ENCODE measurements at places on chromosomes 5 and 9. TPM values are rescaled to one million over a fixed set of nuclear protein-coding genes. Genes with fewer than 3 reads are reported as not detected.

GRCh38 chr9:86349271-86349670, 4.9 kb downstream of the TUT7 start:
- no peaks in the 10 kb centered on the region for H3K27me3 ChIP-seq
- H3K4me3 ChIP-seq = no peak overlapping the region
- no peak overlapping the region for H3K27ac ChIP-seq
- H3K4me1 ChIP-seq = peaks cover 15% of the 10 kb centered on the region
- no peak for DNase-seq

DNA sequence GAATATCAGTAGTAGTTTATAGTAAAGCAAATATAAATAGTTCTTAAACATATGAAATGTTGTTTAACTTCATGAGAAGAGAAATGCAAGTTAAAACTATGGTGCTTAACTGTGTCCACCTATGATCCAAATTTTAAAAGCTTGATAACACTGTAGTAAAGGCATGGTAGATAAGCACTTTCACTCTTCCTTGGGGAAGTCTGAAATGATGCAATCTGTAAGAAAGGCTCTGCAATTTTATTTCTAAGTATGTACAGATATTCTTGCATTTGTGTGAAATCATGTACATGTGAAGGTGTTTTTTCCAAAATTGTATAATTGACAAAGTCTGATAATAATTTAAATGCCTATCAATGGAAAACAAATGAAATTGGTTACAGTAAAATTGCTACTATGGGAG, 66.9 kb downstream of the SYK start:
- no peak overlapping the region for H3K27ac ChIP-seq
- no peak for DNase-seq
- no peak overlapping the region for H3K4me3 ChIP-seq
- H3K36me3 ChIP-seq = no peaks in the 10 kb centered on the region
- H3K4me1 ChIP-seq = no peaks in the 10 kb centered on the region
- no peaks in the 10 kb centered on the region for H3K27me3 ChIP-seq

Gene SPINK13
- total RNA-seq = not detected

- no peaks in the 10 kb centered on the region for H3K4me1 ChIP-seq
- no peak overlapping the region for H3K4me3 ChIP-seq
- no peak overlapping the region for H3K27ac ChIP-seq
Measured at GRCh38 chr9:98262056-98262455, 6.6 kb upstream of the TBC1D2 start.

DNA sequence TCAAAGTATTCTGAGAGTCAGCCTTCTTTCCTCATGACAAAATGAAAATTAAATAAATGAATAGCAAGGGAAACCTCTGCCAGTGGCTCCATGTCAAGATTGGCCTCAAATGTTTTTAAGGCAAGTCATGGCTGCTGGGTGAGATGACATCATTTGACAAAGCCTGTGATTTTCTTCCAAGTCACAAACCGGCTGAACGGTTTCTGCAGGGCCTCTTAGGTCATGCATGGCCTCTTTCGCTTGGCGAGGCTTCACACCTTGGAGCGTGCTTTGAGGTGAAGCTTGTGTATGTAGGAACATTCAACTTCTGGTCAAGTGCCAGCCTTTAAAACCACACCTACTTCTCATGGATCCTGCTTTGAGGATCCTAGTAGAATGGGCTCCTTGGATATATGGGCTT, 161.0 kb upstream of the ZNF618 start:
- H3K4me3 ChIP-seq = no peak overlapping the region
- H3K4me1 ChIP-seq = no peaks in the 10 kb centered on the region
- H3K36me3 ChIP-seq = no peaks in the 10 kb centered on the region
- no peaks in the 10 kb centered on the region for H3K27me3 ChIP-seq
- no peak overlapping the region for H3K27ac ChIP-seq
